ENCODE measurements at places on chromosomes 3 and 15.

DNA sequence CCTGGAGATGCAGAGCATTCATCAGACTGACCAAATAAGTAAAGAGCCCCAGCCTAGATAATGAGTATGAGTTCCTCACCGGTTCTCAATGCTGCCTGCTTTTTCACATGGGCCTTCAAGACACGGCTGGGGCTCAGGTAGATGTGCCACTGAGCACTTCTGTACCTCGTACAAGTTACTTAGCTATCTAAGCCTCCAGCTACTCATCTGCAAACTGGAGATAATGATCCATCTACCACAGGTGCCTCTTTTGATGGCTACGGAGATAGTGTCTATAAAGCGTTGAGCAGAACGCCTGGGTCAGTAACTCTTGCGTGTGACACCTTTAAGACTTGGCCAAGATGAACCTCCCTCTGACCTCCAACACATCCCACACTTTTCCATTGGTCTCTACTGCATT, 56.3 kb downstream of the CCR4 start:
- DNase-seq, result no peak

DNA sequence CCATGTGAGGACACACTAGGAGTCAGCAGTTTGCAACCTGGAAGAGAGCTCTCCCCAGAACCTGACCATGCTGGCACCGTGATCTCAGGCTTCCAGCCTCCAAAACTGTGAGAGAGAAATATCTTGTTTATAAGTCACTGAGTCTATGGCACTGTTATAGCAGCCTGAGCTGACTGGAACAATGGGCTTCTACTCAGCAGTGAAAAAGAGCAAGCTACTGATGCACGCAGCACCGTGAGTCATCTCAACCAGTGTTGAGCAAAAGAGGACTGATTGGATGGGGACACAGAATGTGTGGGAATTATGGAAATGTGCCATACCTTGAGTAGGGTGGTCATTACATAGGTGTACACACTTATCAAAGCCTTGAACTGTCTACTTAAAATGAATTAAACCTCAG, 230.4 kb downstream of the PLCL2 start:
- no peak for DNase-seq

DNA sequence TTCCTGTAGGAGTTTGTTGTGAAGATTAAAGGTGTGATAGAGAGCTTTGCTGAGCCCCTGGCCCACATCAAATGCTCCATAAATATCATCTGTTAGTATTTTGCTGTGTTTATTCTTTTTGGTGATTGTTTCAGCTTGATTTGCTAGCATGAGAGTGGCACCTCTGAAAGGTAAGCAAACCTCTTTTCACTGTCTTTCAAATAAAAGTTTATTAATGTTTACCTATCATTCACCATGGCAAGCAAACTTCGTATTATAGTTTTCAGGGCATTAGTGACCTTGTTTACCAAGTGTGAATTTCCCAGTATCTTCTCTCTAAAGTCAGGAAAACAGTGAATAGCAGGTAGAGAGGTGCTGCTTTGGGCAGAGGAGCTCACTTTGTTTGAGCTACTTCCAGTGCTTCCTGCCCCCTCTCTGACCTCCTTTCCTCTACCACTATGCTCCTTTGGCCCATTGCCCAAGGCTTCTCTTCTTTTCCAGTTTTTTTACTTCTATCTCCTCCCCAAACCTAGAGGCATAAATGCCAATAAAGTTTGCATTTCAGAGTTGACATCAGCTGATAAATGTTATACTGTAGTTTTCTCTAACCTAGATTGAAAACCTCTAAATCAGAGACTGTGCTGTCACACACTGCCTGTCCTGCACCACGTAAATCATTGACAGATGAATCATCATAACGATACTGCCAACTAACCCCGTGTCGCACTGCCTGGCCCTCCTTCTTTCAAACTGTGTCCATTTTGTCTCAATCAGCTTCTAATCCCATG, 569.0 kb downstream of the TUSC7 start:
- no peak for DNase-seq

DNA sequence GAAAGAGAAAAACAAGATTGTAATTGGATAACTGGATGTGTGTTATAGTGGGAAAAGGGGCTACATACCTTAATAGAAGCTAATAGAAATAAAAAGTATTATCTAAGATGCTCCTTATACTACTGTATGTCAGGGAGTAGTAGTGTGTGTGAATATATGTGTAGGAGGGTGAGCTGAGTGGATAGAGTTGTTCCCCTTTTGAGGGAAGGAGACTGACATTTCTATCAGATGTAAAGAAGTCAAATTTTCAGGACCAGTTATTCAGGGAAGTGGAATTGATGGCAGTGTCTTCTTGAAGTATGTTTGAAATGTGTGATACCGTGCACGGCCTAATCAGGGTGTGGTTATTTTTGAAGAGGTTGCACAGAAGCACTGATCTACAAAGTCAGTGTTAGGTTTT, 49.1 kb downstream of the PCOLCE2 start:
- no peak for DNase-seq
